ENCODE measurements at places on chromosomes 13 and 19.

- DNase-seq = no peak
Measured at GRCh38 chr19:14325863-14326262, 55.4 kb upstream of the ADGRE5 start.

GRCh38 chr19:11089254-11090013 lies at the start of gene LDLR:
Gene LDLR (plus strand): TSS chr19:11089463. CDS start chr19:11089549, 86 bp downstream.
- DNase-seq = peak; percentile 45

DNA sequence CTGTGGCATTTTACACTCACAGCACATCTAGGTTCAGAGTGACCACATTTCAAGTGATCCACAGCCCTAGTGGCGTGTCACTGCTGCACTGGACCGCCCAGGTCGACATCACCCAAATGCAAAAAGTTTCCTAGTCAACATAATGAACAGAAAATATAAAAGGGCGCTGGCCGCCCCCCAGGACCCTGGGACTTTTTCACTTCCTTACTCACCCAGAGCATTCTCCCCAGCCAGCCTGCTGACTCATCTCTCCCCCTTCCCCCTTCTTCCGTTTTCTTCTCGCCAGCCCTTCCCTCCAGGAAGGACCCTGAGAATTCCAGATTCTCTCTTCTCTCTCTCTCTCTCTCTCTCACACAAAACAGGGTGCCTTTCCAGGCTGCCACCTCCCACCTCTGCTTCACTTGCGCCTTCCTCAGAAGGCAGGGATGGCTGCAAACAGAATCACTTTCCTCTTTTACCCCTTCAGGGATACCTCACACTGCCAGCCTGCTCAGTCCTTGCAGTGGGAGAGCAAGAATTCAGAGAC lies 21.0 kb upstream of the GRWD1 start:
- no peak for DNase-seq

DNA sequence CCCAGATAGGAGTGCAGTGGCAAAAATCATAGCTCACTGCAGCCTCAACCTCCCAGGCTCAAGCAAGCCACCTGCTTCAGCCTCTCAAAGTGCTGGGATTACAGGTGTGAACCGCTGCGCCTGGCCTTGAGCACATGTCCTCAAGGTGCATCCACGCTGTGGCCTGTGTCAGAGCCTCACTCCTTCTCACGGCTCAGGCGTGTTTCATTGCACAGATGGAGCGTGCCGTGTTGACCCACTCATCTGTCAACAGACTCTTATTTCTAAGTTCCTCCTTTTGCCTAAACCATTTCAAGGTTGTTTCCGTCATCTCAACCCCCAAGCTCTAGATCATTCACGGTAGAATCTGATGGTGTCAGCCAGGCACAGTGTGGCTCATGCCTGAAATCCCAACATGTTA lies 28.2 kb downstream of the ATP8B3 start:
- DNase-seq = no peak

GRCh38 chr13:33184112-33184490 lies 101.5 kb downstream of the STARD13 start:
- no peak for DNase-seq

- no peak for DNase-seq
Measured at GRCh38 chr13:86409466-86410241, 610.4 kb upstream of the SLITRK6 start.

All from germinal center (tissue), 1 donor.